ENCODE measurements at places on chromosomes 3 and 15.

DNA sequence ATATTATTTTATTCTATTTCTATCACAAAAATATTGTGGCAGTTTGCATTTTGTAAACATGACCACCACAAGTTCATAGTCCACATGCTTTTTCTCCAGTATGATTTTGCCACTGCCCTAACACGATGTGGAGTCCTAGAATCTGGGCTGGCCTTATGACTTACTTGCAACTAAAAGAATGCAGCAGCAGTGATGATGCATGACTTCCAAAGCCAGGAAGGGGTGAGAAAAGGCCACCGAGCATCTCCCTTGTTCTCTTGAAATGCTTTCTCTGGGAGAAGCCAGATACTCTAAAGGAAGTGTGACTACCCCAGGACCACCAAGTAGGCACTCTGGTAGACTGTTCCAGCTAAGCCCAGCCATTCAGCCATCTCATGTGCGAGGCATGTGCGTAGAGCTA, 191.6 kb upstream of the MRPL3 start:
- DNase-seq, result no peak

GRCh38 chr15:31831596-31831995, 198.7 kb upstream of the CHRNA7 start:
- no peak for DNase-seq

GRCh38 chr3:41224120-41224806, 25.0 kb downstream of the CTNNB1 start:
- DNase-seq, result no peak

DNA sequence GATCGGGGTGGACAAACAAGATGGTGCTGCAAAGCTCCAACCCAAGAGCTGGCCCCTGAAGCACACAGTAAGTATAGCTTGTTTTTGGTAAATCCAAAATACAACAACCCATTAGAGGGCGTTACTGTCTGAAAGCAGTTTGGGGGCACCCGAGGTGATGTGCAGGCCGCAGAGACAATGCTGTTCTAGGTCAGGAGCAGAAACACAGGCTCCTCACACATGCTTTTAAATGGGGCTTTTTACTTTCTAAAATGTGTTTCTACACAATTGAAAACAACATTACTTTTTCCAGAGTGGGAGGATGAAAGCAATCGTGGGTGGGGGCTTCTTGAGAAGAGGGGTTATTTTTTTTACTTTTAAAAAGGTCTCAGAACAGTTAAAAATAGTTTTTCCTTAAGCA, 1029.3 kb upstream of the CFAP20DC start:
- DNase-seq, result no peak

DNA sequence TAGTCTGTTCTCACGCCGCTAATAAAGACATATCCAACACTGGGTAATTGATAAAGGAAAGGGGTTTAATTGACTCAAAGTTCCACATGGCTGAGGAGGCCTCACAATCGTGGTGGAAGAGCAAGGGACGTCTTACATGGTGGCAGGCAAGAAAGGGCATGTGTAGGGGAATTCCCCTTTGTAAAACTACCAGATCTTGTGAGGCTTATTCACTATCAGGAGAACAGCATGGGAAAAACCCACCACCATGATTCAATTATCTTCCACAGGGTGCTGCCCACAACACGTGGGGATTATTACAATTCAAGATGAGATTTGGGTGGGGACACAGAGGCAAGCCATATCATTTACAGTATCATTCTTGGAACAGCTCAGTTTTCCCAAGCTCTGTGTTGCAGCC, 268.0 kb downstream of the SUCLG2 start:
- DNase-seq, result no peak

GRCh38 chr3:111585217-111585616, 9.9 kb downstream of the ZBED2 start:
- no peak for DNase-seq

DNA sequence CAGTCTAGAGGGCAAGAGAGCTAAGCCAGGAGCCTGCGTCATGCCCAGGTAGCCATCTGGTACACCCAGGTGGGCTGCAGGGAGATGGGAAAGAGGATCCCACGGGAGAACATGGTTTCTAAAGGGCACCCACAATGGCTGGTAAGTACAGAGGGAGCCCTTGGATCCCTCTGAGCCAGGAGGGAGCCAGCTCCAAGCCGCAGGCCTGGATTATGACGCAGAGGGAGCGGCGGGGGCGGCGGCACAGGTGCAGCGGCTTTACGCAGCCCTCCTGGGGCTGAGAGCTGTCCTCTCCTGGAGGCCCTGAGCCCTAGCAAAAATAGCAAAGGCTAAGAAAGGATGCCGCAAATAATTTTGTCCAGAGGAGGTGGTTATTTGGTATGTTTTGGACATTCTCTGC, 2.8 kb downstream of the CAV3 start:
- no peak for DNase-seq

GRCh38 chr3:127822041-127822681, at the start of gene MGLL:
Gene MGLL, minus strand, starts transcription at chr3:127822515. Its CDS starts 197 bp downstream, at chr3:127822318.
- no peak for DNase-seq

- DNase-seq, result no peak
Observed at GRCh38 chr15:38076786-38077185, 142.3 kb downstream of the TMCO5A start.

- no peak for DNase-seq
Observed at GRCh38 chr3:159907828-159908227, 80.8 kb upstream of the IL12A start.

- no peak for DNase-seq
Observed at GRCh38 chr3:154431043-154431442, 1.1 kb upstream of the GPR149 start.

- no peak for DNase-seq
Observed at GRCh38 chr15:85073556-85074194, 92.0 kb downstream of the PDE8A start.

DNA sequence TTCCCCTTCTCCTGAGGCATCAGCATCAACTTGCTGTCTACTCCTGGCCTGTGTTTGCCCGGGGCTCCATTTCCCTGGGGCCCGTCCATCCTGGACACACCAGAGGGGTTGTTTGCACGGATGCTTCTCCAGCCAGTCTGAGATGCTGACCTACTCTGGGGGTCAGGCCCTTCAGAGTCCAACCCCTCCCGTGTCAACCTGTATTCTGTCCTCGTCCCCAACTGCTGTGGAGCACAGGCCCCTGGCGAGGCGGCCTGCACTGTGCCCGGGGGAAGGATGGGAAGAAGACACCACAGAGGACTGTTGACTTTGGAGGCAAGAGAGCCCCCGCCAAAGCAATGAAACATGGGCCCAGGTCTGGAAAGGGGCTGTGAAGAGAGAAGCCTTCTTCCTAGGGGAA, 25.8 kb downstream of the ALS2CL start:
- no peak for DNase-seq

DNA sequence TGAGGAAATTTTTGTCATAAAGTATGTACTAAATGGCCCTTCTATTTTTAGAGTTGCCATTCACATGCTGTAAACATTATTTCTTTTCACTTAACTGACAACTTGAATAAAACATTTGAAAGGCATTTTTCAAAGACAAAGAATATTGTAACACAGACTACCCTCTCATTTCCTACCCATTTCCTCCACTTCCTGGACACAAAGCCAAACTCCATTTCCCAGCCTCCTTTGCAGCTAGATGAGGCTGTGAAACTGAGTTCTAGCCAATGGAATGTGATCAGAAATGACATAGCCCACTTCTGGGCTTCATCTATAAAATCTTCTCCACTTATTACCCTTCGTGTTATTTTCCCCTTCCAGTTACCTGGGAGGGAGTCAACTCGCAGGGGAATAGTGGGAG, 288.9 kb upstream of the DPH6 start:
- no peak for DNase-seq

- DNase-seq, result no peak
Observed at GRCh38 chr3:43287500-43287873, 1.1 kb downstream of the SNRK start.

DNA sequence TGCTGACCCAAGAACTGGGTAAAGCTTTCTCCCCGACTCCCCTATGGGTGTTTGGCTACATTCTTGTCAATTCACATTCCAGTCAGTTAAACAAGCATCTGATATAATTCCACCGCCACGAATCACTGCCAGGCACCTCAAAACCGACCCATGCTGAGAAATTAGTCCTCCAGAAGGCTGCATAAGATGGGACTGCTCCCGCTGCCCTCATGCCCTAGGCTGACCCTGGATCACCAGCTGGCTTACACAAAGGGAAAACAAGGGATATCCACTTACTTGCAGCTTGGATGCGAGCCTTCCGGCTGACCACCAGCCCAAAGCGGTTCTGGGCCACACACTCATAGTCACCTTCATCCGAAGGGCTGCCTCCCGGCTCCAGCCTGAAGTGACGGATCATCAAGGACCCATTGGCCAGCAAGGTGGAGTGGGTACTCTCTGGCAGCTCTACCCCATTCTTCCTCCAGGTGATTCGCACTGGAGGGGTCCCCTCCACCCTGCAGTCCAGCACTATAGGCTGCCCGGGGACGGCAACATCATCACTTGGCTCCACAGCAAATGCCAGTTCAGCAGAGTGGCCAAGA, 2.9 kb downstream of the IGDCC3 start:
- DNase-seq, result no peak

GRCh38 chr3:46998121-46998851, 18.8 kb downstream of the NBEAL2 start:
- peak; percentile 50 for DNase-seq

GRCh38 chr3:31431321-31431720, 101.4 kb upstream of the STT3B start:
- DNase-seq, result no peak

DNA sequence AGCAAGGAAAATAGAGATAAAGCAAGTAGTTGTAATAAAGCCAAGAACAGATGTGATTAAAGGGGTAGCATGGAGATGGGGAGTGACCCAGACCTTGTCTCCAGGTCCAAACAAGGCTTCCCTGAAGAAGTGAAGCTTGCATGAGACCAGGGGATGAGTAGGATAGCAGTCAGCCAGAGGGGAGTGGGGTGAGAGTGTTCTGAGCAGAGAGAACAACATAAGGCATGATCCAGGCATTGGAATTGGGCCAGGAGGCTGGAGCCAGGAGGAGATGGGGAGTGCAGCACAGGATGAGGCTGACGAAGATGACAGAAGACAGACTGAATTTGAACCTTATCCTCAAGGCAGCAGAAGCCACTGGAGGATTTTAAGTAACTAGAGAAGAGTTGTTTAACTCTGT, 7.2 kb downstream of the TMOD2 start:
- DNase-seq, result no peak

DNA sequence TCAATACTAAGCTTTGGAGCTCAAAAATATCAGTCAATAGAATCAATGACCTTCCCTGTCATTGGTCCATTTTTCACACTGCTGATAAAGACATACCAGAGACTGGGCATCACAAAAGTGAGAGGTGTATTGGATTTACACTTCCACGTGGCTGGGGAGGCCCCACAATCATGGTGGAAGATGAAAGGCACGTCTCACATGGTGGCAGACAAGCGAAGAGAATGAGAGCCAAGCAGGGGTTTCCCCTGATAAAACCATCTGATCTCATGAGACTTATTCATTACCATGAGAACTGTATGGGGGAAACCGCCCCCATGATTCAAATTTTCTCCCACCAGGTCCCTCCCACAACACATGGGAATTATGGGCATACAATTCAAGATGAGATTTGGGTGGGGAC, 81.9 kb downstream of the ANXA2 start:
- no peak for DNase-seq

DNA sequence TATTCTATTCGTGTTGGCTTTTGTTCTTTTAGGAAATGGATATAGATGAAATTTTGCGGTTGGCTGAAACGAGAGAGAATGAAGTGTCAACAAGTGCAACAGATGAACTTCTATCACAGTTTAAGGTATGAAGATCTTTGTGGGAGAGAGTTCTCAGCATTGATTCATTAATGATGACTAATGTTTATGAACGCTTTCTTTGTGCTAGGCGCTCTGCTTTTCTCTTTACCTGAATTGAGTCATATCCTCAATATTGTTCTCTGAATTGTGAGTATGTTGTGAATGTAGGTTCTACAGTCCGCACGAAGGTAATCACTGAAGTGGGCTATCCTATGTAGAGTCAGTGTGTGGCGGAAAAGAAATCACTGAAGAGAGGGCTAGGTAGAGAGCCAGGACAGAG, 81.2 kb downstream of the CHD2 start:
- no peak for DNase-seq

GRCh38 chr15:43776101-43776717, 557 bp downstream of the ELL3 start:
- no peak for DNase-seq

DNA sequence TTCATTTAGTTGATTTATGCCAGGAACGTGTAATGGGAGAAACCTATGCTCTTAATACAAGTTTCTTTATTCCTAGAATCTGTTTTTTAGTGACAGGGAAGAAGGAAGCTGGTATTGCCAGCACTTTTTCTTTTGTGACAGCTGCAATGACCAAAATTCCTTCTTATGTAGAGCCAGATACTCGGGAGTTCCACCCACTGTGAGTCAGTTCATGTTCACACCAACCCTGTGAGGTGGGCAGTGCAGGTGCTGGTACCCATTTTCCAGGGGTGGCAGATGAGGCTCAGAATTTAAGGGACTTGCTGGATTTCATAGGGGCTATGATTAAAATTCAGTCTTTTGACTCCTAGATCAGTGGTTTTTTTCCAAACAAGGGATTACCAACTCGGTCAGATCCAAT, 34.7 kb downstream of the OXNAD1 start:
- no peak for DNase-seq

GRCh38 chr3:127182431-127182830, 10.5 kb upstream of the PRR23E start:
- no peak for DNase-seq

- DNase-seq, result no peak
Observed at GRCh38 chr3:97838393-97838792, 16.6 kb downstream of the CRYBG3 start.

- DNase-seq, result no peak
Observed at GRCh38 chr3:94609908-94610307, 547.0 kb downstream of the NSUN3 start.

- no peak for DNase-seq
Observed at GRCh38 chr3:127150513-127151250, 42.2 kb upstream of the PRR23E start.

DNA sequence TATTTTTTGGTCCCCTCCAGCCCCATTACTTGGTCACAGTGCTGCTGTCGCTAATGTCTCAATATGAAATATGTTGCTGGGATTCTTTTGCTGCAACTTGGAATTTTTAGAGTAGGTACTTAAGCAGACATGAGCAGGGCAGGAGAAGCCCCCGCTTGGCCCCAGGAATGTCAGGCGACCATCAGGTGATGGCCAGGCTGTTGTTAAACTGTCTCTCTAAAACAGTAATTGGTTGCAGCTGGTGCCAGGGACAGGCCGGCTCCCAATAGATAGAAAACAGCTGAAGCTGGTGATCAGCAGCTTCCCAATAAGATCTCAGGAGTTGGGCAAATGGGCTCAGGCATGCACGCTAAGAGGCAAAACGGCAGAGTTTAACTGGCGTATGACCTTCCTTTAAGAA, 329.9 kb upstream of the TBL1XR1 start:
- no peak for DNase-seq

- DNase-seq, result no peak
Observed at GRCh38 chr3:99903869-99904268, 86.2 kb downstream of the CMSS1 start.

- DNase-seq, result no peak
Observed at GRCh38 chr15:72856549-72857040, 73.0 kb upstream of the ADPGK start.

DNA sequence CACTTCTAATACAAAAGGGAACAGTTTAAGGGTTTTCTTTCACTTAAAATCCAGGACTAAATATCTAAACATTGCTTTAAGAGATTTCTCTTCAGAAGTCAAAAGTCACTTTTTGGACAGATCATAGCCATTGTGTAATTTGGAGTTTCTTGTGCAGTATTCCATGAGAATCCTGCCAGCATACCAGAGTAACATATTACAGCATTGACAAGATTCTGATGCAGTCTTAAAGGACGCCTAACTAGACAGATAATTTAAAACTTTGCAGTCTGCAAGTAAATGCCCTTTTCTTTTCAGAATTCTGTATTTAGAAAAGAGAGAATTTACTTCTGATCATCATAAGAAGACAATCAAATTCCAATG, 17.5 kb upstream of the IGSF10 start:
- DNase-seq, result no peak
